ENCODE measurements at places on chromosomes 13 and 19. TPM values are rescaled to one million over a fixed set of nuclear protein-coding genes. Genes with fewer than 3 reads are reported as not detected.

The ZNF573 gene
- 9.7 TPM for total RNA-seq

DNA sequence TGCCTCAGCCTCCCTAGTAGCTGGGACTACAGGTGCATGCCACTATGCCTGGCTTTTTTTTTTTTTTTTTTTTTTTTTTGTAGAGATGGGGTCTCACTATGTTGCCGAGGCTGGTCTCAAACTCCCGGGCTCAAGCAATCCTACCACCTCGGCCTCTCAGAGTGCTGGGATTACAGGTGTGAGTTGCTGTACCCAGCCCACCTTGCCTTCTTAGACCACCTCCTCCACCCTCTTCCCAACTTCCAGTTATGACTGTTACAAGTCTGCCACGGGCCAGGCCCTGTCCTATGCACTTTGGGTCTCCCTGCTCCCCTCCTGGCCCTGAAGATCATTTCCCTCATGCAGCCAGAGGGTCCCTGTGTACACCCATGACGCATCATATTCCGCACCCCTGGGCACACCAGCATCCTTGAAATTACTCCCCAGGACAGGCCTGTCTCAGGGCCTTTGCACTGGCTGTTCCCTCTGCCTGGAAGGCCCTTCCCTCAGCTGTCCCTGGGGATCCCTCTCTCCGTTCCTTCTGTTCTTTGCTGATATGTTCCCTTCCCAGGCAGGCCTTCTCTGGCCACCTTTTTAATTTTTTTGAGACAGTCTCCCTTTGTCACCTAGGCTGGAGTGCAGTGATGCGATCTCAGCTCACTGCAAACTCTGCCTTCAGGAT lies 3.0 kb downstream of the LGALS4 start:
- peak; percentile 46 for DNase-seq

DNA sequence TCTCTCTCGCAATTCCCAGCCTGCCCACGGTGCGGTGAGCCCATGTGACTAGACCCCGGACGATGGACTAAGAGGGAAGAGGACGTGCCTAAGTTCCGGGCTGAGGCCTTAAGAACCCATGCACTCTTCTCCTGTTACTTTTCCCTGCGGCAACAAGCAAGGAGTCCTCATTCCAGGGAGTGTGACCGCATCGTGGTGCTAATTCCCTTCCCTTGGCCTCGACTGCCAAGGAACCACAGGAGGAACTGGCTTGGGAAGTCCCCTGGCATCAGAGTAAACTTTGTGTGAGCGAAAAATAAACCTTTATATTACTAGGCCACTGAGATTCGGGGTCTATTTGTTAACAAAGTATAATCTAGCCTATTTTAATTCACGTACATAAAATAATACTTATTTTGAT lies 34.0 kb downstream of the FGF14 start:
- DNase-seq = no peak

- DNase-seq = no peak
Measured at GRCh38 chr13:19685034-19685433, 51.6 kb downstream of the MPHOSPH8 start.

- peak; percentile 76 for DNase-seq
Measured at GRCh38 chr19:32976223-32976805, 4.3 kb downstream of the FAAP24 start.

The FFAR2 gene
- not detected for total RNA-seq

The LGI4 gene
- total RNA-seq = 29.0 TPM

DNA sequence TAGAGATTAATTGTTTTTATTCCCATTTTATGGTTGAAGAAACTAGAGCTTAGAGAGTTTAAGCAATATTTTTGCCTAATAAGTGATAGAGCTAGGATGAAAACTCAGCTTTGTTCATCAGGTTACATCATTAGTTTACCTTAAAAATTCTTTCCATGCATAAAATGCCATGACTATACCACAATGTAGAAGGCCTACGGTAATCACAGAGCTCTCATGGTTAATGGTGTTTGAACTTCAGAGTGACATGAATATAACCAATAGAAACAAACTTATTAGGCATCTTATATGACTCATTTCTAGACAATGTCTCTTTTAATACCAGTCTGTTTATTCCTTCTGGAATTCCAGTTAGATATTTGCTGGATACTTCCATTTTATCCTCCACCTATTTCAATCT lies 78.5 kb downstream of the FGF9 start:
- no peak for DNase-seq

DNA sequence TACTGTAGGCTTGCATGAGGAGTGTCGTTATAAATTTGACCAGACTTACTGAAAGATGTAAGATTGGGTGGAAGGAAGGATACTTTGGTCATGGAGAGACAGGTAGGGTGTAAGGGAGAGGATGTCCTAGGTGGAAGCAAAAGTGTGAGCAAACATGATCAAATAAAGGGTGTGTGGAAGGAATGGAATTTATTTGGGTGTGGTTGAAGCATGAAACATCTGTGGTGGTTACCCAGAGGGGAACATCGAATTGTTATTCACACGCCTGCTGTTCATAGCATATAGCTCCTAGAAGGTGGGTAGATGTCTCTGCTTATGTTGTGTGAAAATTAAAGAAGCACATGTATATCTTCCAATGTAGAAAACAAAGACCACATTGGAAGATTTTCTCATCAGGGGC lies 157.7 kb downstream of the ATP8A2 start:
- no peak for DNase-seq

DNA sequence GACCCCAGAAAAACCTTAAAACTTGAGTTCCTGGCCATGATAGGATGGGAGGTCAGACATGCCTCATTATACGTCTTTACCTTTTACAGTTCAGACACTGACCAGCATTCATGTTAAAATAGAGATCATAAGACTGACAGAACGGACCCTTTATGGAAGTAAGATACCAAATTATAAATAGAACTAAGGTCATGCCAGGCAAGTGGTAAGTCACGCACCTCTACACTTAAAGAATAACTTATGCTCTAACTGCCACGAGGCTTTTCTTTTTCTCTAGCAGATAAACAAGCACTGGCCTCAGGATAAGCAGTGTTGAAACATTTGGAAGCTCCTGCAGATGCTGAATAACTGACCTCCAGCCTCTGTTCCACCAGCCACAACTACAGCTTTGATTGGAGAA lies 28.4 kb downstream of the GPR42 start:
- DNase-seq = no peak

GRCh38 chr19:35644987-35645679 lies 3.0 kb upstream of the COX6B1 start:
- peak; percentile 93 for DNase-seq

The ZNF665 gene
- total RNA-seq = 6.6 TPM

The PEG3 gene
- 23.4 TPM for total RNA-seq

Measured in sigmoid colon (tissue), 7 donors.